ENCODE measurements at places on chromosomes 5 and 9.

DNA sequence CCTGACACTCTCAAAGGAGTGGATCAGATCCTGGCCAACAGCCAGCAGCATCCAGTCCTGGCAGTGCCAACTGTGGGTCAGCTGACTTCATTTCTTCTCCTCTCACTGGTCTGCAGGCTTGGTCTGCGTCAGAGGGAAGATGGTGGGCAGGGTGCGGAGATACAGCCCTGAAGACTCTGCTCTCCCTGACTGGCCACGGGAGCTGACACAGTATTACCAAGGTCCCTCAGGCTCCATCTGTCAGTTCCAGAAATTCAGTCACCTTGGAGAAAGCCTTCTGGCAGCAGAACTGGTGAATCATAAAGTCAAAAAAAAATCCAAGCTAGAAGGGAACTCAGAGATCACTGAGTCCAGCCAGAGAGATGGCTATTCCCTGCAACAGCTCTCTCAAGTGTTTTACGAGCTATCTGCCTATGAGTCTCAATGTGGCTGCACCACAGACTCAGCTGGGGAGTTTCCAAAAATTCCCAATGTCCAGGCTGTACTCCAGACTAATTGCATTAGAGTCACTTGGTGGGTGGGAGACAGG is 27.9 kb downstream of the C1QTNF2 start:
- DNase-seq, result no peak

DNA sequence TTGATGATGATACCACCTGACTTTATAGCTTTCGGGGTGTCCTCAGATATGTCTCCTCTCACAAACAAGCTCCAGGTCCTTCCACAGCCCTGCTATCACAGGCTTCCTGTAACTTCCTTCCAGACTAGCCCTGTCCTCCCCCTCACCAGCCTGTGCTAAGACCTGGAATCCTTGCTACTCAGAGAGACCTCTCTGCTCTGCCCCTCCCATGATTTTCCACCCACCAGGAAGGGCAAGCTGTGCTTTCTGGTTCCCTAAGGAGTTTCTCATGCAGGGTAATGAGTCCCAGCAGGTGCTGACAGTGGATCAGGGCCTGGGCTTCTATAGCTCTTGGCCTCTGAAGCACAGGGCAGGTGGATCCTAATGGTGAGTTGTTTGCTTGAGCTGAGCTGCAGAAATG is 86.9 kb downstream of the AOPEP start:
- DNase-seq, result no peak

DNA sequence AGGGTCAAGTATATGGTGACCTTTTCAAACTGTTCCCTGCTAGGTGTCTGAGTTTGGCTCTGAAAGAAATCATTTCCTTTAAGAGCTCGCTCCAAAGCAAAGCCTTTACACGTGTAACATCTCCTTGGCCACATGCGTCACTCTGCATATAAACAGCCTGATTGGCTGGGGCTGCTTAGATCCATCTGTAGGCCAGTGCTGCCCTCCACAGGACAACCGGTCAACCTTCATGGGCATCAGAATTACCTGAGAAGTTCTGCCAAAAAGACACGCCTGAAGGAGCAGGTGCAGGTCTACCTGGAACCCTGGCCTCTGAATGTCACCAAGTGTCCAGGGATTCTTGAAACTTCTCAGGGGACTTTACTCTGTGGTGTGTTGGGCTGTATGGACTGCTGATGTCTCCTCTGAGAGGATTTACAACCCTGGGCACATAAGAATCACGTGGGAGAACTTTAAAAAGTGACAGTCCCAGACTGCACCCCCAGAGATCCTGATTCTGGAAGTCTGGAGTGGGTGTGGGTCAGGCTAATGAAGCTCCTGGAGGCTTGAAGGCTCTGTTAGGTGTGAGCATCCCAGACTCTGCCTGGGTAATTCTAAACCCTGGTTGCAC is 497.6 kb downstream of the GADD45G start:
- DNase-seq, result peak; percentile 54

- DNase-seq, result no peak
These were observed 147.8 kb downstream of the OXCT1 start for GRCh38 chr5:41722359-41722950.

GRCh38 chr5:16548115-16548514 is 68.7 kb downstream of the RETREG1 start:
- no peak for DNase-seq

GRCh38 chr9:127927988-127928675 is 2.4 kb downstream of the PIP5KL1 start:
- no peak for DNase-seq

GRCh38 chr5:8749556-8749955 is 796.3 kb downstream of the SEMA5A start:
- no peak for DNase-seq

- no peak for DNase-seq
These were observed 291.1 kb upstream of the TLE4 start for GRCh38 chr9:79280691-79281090.

DNA sequence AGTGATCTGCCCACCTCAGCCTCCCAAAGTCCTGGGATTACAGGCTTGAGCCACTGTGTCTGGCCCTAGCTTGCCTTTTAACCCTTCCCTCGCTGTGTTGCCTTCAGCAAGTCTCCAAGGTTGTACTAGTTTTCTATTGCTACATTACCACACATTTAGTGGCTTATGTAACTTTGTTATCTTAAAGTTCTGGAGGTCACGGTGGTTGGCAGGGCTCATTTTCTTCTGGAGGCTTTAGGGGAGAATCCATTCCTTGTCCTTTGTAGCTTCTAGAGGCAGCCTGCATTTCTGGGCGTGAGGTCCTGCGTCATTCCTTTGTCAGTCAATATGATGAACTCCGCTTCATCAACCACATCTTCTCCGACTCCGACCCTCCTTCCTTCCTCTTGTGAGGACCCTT is 2.9 kb upstream of the PRRC2B start:
- no peak for DNase-seq

DNA sequence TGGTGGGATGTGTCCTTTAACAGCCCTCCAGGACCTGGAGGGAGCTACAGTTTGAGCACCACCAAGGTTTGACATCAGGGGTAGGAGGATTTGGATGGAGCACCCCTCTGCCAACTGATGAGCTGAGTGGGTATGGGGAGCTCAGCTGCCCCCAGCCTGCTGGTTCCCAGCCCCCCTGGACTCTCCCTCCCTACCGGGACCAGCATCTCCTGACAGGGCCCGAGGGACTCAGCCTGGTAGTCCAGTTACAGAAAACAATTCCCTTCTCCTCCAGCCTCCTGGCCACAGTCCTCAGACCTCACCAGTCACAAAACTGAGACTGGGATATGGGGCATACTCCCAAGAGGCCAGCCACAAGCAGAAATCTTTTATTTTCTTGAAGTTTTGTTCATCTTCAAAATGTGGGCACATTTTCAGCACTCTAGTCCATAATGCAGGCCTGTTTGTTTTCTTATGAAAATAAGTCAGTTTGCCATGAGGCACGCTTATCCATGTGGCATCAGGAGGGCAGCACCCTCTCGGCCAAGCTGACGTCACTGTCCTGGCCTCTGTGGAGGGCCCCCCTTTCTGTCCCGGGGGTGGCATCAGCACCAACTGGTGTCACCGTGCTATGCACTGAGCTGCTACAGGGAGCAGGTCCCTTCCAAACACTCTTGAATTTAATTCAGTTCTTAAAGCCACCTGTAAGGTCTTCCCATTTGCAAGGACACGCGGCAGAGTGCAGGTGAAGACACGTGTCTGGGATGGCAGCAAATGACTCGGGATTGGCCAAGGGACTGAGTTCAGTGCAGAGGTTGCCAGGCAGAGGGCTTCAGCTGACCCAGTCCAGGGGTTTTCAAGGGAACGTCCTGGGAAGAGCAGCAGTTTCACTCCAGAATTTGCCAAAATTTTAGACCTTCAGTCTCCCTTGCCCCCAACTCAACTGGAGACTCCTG is 187.6 kb downstream of the GADD45G start:
- no peak for DNase-seq

DNA sequence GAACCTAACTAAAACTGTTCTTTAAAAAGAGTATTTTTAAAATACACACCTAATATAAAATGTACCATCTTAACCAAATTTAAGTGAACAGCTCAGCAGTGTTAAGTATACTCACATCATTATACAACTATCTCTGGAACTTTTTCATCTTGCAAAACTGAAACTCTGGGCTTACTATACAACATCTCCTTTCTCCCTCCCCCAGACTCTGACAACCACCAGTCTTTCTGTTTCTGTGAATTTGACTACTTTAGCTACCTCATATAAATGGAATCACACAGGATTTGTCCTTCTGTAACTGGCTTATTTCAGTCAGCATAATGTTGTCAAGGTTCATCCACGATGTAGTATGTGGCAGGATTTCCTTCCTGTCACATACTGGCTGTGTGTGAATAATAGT is 93.5 kb downstream of the FOXD1 start:
- DNase-seq, result no peak

DNA sequence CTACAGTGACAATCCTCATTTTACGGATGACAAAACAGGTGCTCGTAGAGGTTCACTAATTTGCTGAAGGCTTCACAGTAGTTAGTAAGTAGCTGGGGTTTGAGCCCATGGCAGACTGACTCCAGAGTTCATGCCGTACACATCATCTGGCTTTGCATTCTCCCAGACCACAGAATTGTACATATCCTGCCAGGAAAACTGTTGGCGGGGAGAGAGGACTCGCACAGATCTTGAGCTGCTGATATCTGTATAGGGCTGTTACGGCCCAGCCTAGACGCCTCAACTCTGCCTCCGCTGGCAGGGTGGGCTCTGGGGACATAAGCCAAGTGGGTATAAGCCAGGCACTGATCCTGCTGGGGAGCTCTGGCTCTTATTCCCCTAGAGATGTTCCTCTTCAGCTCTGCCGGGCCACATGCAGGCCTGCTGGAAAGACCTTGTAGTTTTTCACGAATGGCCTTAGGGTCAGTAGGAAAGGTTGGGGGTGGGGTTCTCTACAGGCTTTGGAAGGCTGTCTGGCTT is 16.3 kb downstream of the LARP1 start:
- DNase-seq, result no peak

- no peak for DNase-seq
These were observed 134.6 kb upstream of the PHYKPL start for GRCh38 chr5:178366998-178367735.

GRCh38 chr9:97895695-97896332 is 26.5 kb downstream of the TRMO start:
- DNase-seq, result no peak
